ENCODE measurements at places on chromosomes 5 and 9. TPM values are rescaled to one million over a fixed set of nuclear protein-coding genes. Genes with fewer than 3 reads are reported as not detected.

DNA sequence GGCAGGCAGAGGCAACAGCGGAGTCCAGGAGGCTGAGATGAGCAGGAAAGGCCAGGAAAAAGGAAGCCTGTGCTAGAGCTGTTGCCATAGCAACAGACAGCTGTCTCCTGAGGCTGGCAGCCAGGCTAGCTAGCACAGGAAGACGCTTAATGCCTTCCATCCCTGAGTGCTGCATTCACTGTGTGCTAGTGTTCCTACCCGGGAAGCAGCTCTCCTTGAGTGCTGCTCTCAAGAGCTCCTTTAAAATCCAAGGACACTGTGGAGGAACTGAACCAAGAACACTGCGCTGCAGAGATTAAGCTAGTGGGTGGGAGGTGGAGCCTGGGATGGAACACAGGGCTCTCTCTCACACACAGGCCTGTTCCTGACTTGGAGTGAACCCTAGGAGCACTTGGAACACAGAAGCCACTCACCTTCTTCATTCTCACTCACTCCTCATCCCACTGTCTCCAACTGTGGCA lies 53.5 kb upstream of the IL7R start:
- DNase-seq: no peak
- H3K27ac ChIP-seq: no peak overlapping the region
- no peaks in the 10 kb centered on the region for H3K27me3 ChIP-seq
- H3K36me3 ChIP-seq: no peaks in the 10 kb centered on the region
- H3K4me1 ChIP-seq: peaks cover 6% of the 10 kb centered on the region

GRCh38 chr9:97519441-97519970 lies 18.0 kb downstream of the TMOD1 start:
- no peaks in the 10 kb centered on the region for H3K4me1 ChIP-seq
- no peak overlapping the region for H3K27ac ChIP-seq
- no peak overlapping the region for H3K4me3 ChIP-seq
- no peak for DNase-seq

DNA sequence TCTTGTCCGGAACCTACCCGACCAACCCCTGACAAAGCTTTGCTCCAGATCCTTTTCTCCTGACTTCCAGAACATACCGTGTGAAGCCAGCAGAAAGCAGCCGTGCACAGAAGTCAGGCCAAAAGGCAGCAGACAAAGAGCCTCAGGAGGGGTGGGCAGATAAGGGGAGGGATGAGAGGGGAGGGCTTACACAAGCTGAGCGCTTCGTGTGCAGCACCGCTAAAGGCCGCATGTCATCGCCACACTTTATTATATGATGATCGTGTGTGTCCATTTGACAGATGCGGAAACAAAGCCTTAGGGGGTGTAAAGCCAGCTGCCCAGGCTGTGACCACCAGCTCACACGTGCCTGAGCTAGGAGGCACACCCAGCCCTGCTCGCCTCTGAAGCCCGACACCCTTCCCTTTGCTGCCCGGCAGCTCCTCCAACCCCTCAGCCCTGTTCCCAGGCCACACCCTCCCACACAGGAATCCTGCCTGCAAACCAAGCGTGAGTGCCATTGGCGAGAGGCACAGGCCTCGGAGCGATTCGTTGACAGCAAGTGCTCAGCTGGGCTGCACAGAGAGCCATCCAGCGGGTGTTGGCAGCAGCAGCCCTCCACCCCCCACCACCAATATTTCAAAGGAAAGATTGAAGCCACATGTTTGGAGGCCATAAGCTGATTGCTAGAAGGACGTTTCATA lies 170.5 kb upstream of the SMIM23 start:
- no peaks in the 10 kb centered on the region for H3K4me1 ChIP-seq
- H3K27ac ChIP-seq: no peak overlapping the region
- H3K4me3 ChIP-seq: no peak overlapping the region
- DNase-seq: no peak
- H3K36me3 ChIP-seq: no peaks in the 10 kb centered on the region
- H3K27me3 ChIP-seq: no peaks in the 10 kb centered on the region

MYOT gene
- not detected for total RNA-seq

SNCAIP gene
- not detected for total RNA-seq

Data from CD4-positive, CD25-positive, alpha-beta regulatory T cell (primary cell).